ENCODE measurements at places on chromosomes 4 and X.

DNA sequence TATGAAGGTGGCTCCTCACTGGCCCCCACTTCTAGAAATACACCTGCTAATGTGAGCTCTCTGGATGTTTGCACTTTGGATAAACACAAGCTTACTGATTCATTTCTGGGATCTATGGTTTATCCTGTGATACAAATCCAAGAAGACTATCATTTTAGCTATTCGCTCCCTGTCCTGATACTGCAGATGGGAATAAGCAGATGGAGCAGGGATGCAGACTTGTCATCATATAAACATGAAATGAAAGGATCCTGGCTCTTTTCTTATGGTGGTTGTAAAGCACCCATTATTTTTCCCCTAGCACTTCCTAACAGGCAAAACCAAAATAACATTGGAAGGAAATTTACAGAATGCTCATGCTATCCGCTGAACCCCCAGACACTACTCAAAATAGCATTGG lies 162.9 kb upstream of the NOCT start:
- DNase-seq = no peak

DNA sequence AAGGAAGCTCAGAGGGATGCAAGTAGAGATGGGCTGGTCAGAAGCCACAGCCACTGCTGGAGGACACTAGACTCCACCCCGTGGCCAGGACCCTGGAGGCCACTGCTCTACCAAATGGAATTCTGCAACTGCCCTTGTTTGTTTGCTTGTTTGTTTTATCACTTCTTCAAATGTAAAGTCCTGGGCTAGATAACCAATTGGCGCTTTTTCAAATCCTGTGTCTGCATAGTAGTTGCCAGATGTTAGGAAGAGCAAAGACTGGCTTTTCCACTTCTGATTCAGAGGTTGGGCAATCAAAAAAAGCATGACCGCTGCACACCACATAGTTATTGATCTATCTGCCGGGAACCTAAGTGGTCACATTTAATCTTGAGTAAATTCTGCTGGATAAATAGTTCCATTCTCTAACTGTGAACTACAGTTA lies 255.2 kb upstream of the SFRP2 start:
- DNase-seq = no peak

- DNase-seq = no peak
These were observed 17.3 kb upstream of the TBC1D14 start for GRCh38 chr4:6892190-6892908.

- DNase-seq = no peak
These were observed 107.5 kb upstream of the ACSL4 start for GRCh38 chrX:109840585-109840984.

DNA sequence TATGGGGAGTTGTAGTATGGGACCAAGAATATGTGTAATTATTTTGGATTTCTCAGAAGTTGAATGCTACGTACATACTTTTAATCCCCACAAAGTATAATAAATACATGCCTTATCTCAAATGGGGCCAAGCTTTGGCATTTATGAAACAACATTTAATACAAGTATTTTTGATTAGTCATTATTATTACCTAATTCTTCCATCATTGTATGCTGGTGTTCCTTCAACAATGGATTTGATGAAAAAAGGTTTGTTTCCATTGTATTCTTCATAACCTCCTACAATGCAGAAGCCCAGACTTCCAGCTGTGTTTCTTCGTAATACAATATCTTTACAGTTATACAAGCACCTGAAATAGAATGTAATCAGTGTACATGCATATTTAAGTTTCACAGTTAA lies 83.8 kb downstream of the FIP1L1 start:
- no peak for DNase-seq

DNA sequence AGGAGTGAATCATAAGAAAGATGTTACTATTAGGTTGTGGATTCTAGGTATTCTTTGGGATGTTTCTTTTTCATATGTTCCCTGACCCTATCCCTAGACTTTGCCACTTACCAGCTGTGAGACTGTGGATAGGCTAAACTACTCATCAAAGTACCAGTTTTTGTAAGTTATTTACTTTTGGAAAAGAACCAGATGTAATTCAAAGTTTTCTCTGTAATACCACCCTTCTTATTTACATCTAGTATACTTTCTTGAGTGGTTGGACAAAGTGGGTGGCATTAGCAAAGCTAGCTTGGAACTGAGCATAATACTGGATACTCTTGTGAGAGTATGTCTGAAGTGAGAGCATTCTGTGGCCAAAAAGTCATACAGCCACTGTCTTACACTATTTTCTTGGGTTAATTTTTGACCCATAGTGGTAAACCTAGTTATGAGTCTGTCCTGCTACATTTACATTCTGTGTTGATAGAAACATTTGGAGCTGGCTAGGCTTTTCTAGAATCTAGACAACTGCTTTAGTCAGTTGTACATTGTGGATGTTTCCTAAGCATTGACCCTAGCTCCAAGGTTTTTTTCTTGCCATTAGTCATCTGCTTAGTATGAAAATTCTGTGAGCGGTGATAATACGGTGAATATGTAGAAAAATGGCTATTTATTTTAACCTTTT lies 41.7 kb downstream of the KDM6A start:
- no peak for DNase-seq

DNA sequence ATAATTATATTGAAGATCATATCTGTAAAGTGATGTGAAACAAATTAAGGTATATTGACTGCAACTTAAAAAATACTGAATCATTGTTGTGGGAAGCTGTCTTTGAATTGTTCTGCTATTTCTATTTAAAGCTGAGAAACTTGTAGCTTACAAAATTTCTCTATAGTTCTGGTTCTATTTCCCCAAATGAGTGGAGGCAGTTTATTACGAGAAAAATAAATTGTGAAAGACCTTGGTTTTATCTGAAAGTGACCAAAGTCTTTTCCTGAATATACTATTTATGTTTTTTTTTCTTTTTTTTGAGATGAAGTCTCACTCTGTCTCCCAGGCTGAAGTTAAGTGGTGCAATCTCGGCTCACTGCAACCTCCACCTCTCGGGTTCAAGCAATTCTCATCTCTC lies 165.4 kb downstream of the SH3BGRL start:
- DNase-seq = no peak

DNA sequence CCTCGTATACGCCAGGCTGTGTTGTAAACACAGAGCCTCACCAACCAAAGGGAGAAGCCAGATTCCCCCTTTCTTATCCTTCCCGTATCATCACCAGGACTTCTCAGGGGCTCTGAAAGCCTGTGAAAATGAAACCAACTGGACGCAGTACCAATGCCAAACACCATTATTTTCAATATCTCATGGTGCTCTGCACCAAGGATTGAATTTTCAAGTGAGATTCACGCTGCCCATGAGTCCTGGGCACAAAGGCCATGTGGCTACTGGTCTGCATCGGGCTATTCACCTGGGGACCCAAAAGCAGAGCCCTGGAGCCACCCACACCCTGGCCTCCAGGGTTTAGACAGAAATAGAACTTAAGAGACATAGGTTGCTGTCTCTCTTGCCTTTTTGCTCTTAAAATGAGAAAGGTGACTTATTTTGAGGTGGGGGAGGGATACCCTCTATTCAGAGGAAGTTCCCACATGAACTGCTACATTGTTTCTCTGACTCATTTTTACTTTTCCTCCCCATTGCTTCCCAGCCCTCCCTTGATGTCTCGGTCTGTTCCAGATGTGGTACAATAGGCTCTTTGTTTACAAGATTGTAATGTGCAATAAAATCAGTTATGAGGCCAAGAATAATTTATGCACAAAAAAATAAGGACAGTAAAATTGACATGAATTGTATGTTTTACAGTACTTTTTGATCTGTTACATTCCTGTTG lies 55.4 kb downstream of the MAML3 start:
- DNase-seq = no peak

DNA sequence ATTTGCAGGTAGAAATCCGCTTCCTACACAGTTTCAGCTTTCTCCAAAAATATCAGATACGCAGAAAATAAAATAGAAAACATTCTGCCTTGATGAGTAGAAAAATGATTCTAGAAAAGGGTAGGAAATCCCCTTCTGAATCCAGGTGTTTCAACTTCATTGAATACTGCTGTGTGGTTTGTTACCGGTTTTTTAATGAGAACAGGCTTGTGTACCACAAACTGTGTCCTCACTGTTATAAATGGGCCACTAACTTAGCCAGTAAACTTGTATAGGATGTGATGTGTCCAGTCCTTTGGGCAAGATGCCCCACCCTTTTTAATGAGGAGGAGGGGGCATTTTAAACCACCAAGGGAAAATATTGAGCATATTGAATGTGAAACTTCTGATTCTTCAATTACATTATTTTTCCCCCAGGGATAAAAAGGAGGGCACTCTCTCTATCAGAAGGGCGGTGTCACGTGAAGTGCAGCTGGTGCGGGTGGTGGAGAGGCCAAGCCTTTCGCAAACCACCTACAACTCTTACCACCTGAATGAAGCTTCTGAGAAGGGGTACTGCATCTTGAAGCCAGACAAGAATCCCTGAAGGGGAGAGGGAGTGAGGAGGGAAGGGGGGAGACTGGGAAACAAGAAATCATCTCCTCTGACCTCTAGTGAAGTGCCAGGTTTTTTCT lies 4.5 kb downstream of the CXXC4 start:
- no peak for DNase-seq

DNA sequence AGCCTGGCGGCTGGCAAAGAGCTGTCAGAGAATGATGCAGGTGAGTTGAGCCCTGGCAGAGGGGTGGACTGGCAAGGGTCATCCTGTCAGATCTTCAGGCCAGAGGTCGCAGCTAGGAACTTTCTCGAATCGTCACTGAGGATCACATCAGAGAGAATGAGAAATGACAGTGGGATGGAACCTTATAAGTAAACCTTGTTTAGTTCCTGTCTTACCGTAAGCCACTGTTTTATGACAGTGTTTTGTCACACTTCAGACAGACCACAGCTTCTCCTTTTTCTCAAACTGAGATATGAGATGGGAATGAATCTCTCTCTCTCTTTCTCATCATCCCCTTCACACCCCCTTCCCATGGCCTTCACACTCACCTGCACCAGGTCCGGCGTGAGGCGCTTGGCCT lies 9.3 kb downstream of the DIPK2B start:
- DNase-seq = no peak

DNA sequence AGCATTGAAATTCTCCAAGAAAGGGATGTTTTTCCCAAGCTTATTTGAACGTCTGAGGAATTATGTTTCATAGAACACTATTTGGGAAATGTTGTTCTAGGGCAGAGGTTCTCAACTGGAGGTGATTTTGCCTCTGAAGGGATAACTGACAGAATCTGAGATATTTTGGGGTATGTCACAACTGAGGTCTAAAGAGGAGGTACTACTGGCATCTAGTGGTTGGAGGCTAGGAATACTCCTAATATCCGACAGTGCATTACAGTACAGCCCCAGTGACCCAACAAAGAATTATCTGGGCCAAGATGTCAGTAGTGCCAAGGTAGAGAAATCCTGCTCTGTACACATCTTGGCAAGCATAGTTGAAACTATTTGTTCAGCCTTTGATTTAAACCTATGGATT lies 6.4 kb downstream of the HSPA4L start:
- no peak for DNase-seq

DNA sequence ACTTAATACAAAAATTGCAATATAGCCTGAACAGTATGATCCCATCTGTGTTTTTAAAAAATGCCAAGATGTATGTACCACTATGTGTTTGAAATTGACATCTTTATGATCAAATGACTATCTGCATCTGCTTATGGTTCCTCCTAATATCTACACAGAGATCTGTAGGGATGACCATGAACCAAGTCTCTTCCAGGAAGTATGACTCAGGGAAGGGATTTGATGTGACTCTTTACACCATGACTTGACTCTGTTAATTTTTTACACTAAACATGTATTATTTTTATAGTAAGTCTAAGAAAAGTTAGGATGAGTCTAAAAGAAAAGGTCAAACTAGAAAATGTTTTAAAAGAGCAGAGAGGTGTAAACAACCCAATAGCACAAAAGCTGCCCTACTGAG lies 164.0 kb downstream of the SH3KBP1 start:
- DNase-seq = no peak

GRCh38 chr4:34245276-34245675 lies 1999.0 kb downstream of the ARAP2 start:
- no peak for DNase-seq

DNA sequence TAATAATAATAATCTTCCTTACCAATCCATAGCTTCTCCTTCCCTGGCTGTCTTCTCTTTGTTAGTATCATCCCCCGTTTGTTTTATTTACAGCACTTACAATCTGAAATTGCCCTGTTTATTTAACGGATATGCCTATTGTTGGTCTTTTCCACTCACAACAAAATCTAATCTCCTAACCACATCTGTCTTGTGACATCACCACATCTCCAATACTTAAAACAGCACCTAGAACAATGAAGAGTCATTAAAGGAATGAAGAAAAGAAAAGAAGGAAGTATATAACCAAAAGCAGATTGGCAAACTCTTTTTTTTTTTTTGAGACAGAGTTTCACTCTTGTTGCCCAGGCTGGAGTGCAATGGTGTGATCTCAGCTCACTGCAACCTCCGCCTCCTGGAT lies 38.7 kb upstream of the JADE1 start:
- DNase-seq = no peak

DNA sequence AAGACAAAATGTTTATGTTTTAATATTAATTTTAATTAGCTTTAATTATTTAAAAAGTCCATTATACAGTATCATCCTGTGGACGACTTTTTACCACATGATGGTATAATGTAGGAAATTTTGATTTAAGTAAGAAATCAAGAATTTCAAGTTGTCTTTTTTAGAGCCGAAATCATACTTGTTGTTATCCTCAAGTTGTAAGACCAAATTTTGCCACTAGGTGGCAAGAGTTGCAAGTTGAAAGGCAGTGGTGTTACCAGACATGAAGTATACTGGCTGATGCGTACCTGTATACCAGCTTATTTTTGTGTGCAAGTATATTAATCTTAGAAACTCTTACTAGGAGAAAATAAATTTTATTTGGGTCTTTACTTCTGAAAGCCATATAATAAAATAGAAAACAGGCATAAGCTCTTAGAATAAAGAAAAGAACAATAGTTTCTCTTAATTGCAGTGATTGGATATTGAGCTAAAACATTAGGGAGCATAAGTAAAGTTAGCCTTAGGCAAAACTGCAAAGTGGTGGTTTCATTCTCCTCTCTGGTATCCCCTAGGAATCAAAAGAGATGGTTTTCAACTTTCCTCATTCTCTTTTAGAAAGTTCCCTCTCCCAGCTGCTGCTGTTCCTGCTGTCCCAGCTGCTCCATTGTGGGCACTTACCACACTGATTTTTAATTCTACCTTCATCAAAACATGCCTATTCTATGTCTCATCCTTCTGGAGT lies 118.0 kb upstream of the WDFY3 start:
- no peak for DNase-seq

- no peak for DNase-seq
These were observed 79.6 kb upstream of the VCX3A start for GRCh38 chrX:6614506-6614905.

- DNase-seq = no peak
These were observed 469.8 kb upstream of the CPEB2 start for GRCh38 chr4:14532436-14532835.

DNA sequence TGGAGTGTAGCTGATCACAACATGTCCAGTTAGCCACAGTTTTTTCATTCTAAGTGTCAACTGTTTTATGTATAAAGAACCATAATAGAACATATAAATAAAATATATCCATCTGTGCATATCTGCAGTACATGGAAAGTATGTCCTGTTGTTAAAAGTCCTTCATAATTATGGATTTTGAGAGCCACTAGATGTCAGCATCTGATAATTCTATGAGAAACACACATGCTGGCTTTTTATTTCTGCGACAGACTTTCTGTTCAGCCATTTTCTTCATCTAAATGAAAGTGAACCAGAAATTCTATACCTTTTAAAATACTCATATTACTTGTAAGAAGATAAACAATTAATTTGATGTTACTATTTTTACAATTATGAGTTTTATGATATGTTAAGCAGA lies 251.5 kb downstream of the GPM6A start:
- no peak for DNase-seq

Data from stimulated activated CD4-positive, alpha-beta T cell treated with anti-CD3 and anti-CD28 coated beads, TNF-alpha, amount 100 ng/mL, for 24 hours (primary cell).